RWPE1 (cell line): ENCODE measurements at places on chromosomes 2 and 18.

- DNase-seq: no peak
These were observed 13.6 kb downstream of the ADI1 start for GRCh38 chr2:3505771-3506170.

DNA sequence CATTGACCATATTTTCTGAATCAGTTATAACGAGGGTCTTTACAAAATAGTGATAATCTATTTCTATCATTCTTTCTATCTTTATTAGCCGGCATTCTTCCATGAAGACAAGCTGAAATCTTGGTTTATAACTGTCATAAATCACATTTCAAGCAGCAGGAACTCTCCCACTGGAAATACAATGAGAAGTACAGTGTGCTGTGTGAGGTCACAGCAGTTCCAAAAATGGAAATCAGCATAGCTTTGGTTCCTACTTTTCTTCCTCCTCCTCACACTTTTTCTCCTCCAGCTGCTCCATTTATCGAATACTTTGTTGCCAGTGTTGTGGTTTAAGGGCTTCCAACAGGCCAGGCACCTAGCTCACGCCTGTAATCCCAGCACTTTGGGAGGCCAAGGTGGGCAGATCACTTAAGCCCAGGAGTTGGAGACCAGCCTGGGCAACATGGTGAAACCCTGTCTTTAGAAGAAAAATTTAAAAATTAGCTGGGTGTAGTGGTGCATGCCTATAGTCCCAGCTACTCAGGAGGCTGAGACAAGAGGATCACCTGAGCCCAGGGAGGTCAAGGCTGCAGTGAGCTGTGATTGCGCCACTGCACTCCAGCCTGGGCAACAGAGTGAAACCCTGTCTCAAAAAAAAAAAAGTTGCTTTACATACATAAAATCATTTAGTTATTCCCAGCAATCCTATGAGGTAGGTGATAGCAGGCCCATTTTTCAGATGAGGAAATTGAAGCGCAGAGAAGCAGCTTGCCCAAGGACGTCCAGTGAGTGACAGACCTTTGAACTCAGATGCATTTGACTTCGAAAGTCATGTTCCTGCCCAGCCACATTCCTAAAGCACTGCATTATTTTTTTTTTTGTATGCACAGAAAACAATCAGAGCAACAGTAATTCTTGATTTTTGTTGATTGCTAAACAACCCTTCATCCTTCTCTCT is 34.0 kb upstream of the GPR55 start:
- DNase-seq: no peak

DNA sequence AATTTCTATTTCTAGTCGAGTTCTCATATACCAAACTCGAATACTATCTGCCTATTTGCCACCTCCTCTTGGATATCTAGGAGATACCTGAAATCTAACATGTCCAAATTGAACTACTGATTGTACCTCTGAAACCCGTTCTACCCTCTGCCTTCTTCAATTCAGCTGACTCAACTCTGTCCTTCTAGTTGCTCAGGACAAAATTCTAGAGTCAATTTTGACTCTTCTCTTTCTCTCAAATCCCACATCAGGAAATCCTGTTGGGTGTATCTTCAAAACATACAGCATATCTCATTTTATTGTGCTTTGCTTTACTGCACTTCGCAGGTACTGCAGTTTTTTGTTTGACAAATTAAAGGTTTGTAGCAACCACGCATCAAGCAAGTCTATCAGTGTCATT is 137.8 kb downstream of the ZAP70 start:
- no peak for DNase-seq

- no peak for DNase-seq
These were observed 123.3 kb downstream of the PXDN start for GRCh38 chr2:1621041-1621440.

GRCh38 chr2:239918749-239919148 is 106.4 kb downstream of the NDUFA10 start:
- no peak for DNase-seq

DNA sequence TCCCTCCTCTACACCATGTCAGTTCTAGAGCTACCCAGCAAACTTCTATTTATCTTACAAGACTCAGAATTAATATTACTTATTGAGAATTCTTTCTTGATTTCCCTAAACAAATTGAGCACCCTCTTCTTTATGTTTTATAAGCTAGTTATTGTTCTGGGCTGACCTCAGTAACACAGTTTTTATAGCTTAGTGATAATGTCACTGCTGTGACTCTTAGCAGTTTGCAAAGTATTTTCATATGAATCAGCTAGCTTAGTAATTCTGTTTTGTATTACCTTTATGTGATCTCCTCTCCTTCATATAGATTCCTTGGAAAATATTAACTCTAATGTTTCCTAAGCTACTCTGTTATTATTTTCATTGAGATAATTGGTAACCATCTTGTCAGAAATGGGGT is 114.9 kb downstream of the PMS1 start:
- no peak for DNase-seq

DNA sequence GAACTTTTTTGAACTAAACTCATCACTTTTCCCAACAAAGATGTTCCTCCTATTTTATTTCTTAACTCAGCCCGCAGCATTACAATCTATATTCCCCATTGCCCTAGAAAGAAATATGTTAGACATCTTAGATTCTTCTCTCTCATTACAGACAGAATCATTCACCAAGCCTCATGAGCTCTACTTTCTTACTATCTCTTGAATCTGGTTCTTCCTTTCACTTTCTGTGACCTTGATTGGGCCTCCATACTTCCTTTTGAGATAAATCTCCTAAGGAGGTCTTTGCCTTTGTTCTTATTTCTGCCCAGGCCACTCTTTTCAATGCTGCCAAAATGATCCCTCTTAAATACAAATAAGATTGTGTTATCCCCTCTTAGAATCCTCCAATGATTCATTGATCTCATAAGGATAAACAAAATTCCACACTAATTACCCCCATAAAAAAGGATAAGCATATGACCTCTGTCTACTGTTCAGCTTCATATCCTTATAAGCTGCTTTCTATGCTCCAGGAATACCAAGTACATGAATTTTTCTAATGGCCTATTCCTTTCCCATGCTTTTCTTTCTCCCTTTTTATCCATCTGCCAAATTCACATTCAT is 400.0 kb downstream of the ARHGAP15 start:
- no peak for DNase-seq

GRCh38 chr2:138182250-138182936 is 218.1 kb downstream of the HNMT start:
- no peak for DNase-seq

- no peak for DNase-seq
These were observed 51.6 kb downstream of the SRBD1 start for GRCh38 chr2:45559436-45559835.

DNA sequence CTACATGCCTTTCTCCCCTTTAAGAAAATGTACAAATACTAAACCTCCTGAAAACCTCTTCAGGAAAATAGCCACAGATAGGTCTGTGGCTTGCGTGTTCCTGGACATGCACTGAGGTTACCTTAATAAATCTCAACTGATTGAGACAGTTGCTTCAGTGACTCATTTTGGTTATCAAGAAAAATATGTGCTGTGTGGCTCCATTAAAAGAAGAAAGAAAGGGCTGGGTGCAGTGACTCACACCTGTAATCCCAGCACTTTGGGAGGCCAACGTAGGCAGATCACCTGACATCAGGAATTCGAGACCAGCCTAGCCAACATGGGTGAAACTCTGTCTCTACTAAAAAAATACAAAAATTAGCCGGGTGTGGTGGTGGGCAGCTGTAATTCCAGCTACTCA is 27.1 kb downstream of the CREG2 start:
- DNase-seq: peak; percentile 81

- no peak for DNase-seq
These were observed 18.5 kb upstream of the POLI start for GRCh38 chr18:54250846-54251261.

DNA sequence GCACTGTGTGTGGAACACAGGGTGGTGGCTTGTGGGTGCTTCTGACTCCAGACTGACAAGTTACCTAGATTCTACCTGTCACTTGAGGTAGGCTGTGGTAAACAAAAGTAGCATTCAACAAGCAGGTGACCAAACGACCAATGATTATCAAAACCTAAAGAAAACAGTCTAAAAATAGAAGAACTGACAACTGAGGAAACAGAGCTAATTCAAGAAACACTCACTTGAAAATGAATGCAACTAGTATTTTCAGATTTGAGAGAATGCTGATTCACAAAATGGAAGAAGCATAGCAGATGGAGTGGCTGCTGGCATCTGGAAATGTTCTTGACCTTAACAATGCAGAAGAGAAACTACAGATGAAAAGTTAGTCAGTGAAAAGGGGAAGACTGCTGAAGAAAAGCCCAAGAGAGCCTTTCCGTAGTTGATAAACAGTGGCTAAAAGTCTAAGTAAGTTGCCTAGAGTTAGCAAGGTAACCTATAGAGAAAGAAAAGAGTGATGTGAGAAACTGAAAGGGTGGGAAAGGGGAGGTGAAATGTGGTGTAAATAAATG is 170.4 kb downstream of the NCK2 start:
- DNase-seq: no peak

DNA sequence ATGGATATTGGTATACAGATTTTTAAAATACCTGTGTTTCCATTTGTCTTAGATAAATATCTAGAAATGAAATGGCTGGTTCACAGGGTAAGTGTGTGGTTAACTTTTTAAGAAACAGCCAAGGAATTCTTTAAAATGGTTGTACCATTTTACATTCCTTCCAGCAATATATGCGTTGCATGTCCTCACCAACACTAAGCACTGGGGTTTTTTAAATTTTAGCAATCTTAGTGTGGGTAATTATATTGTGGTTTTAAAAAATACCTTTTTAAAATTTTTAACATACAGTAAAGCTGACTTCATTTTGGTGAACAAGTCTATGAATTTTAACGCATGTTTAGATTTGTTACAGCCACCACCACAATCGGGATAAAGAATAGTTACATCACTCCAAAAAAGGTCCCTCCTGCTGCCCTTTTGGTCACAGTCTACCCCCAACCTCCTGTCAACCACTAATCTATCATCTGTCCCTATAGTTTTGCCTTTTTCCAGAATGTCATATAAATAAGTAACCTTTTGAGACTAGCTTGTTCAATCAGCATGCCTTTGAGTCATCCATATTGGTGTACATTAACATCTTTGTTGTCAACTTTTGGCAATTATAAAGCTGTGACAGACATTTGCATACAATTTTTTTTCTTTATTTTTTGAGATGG is 128.1 kb upstream of the MSTN start:
- DNase-seq: no peak

- no peak for DNase-seq
These were observed 38.5 kb upstream of the CXCR4 start for GRCh38 chr2:136156411-136156810.
